ENCODE measurements at places on chromosomes 5 and 9.

- no peak for DNase-seq
Observed at GRCh38 chr9:25733336-25733982, 55.2 kb upstream of the TUSC1 start.

DNA sequence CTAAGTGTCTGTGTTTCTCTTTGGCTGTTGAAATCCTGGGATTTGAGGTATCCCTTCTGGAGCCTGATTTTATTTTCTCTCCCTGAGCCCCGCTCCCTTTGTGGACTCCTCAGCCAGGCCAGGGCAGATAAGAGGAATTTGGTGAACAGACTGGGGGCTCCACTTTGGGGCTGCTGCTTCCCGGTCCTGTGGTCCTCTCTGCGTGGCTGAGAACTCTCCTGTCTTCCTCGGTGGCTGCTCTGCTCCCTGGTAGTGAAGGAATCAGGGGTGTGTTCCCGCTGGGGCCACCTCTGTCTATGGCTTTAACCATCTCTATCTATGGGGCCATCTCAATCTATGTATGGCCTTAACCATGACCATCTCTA, 71.7 kb upstream of the SH3PXD2B start:
- DNase-seq = no peak

- no peak for DNase-seq
Observed at GRCh38 chr5:155451106-155451505, 437.6 kb downstream of the KIF4B start.

DNA sequence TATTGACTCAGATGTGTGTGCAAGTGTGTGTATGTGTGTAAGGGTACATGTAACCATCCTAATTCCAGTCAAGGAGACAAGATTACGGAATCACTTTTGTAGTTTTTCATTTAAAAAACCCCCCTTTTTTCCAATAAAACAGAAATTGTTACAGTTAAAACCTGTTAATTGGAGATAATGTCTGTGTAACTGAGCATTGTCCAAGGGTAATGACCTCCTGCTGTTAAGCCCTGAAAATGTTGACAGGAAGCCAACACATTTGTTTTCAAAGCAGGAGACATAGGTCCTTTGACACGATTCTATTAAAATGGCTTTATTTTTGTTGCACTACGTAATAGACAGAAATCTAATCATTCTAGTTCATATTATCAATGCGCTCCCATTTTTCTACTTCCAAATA, 457.3 kb upstream of the ARRDC3 start:
- no peak for DNase-seq

DNA sequence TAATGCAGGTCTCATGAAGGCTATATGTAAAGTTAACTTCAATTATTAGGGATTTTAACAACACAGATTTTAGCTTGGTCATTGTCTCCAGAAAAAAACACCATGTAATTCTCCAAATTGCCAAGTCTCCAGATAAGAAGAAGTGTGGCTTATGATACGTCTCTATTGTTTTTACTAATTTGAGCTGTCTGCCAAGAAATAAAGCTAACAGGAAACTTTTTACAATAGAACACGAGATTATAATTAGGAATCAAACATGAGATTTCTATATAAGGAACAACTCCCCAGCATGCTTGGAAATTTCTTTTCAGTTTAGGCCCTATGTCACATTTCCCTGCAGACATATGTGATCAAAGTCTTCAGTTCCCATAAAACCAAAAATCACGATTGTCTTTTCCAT, 142.7 kb downstream of the MCTP1 start:
- DNase-seq = peak; percentile 28

GRCh38 chr9:110912419-110913291, 125.6 kb downstream of the LPAR1 start:
- DNase-seq = no peak
